ENCODE measurements at places on chromosomes 3 and 15.

DNA sequence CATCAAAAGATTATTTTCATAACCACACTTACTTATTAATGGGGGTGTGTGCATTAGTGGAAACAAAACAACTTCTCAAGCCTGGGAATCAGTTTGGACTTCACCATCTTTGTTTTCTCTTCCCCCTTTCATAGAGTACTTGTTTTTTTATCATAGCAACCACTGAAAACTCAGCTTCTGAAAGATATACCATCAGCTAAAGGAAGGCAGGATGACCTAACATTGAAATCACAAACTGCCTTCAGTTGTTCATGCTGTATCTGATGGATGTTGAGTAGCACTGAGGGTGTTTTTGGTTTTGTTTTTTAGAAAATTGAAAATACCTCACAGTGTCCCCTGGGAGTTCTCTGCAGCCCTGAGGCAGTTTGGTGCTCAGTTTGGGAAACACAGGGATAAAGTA is 46.5 kb downstream of the NEK10 start:
- H3K4me3 ChIP-seq: no peak overlapping the region
- H3K27ac ChIP-seq: no peak overlapping the region
- H3K4me1 ChIP-seq: no peaks in the 10 kb centered on the region
- DNase-seq: no peak
- no peaks in the 10 kb centered on the region for H3K36me3 ChIP-seq
- H3K27me3 ChIP-seq: no peaks in the 10 kb centered on the region

DNA sequence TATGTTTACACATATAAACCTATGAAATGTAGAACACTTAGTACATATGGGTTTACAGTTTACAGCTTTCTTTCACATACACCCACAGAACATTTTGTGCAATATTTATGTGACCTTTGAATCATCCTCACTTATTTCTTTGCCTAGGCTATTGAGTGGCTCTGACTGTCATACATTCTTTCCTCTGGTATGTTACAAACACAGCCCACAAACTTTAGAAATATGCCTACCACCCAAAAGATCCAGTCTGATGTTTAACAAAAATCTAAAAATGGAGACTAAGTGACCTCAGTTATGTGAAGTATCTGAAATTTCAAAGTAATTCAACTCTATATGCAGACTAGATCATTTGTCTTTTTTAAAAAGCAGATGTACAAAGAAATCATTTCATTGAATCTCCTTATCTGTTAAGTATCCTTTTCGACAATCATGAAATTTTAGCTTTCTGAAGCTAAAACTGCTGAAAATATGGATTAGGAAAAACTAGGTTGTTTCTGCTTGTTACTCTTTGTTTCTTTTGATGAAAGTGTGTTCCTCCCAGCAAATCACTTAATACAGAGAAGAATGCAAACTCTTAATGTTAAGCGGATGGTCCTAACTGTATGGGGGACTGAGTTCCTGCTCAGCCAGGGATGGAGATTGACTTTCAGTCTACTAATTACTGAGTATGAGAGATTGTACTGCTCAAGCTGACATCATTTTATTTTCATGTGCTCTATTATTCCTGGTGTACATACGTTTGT is 27.7 kb downstream of the CCDC54 start:
- no peaks in the 10 kb centered on the region for H3K27me3 ChIP-seq
- no peak for DNase-seq
- no peak overlapping the region for H3K27ac ChIP-seq
- no peak overlapping the region for H3K4me3 ChIP-seq
- no peaks in the 10 kb centered on the region for H3K36me3 ChIP-seq
- no peaks in the 10 kb centered on the region for H3K4me1 ChIP-seq

- H3K36me3 ChIP-seq: no peaks in the 10 kb centered on the region
- no peaks in the 10 kb centered on the region for H3K27me3 ChIP-seq
- no peaks in the 10 kb centered on the region for H3K4me1 ChIP-seq
- DNase-seq: no peak
These were observed 34.6 kb upstream of the GPR149 start for GRCh38 chr3:154464440-154465190.

DNA sequence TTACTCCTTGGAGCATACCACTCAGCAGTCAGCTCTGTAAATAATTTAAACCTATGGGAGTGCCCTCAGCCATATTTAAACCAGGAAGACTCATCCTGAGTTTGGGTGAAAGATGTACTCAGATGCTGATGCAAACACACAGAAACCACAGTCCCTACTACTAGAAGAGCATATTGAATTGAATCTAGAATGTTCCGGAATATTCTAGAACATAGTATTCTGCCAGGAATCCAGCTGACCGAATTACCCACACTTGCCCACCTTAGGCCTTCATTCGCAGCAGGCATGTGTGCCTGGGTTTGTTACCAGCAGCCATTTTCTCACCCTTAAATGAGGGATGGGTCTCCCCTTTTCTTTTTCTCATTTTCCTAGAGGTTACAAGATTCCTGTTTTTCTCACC is 202.4 kb upstream of the ICE2 start:
- no peak overlapping the region for H3K27ac ChIP-seq
- H3K27me3 ChIP-seq: no peaks in the 10 kb centered on the region
- peaks cover 3% of the 10 kb centered on the region for H3K4me1 ChIP-seq
- H3K4me3 ChIP-seq: no peak overlapping the region

- H3K4me3 ChIP-seq: no peak overlapping the region
- H3K4me1 ChIP-seq: no peaks in the 10 kb centered on the region
- H3K27me3 ChIP-seq: peaks cover 6% of the 10 kb centered on the region
These were observed 42.5 kb downstream of the CHCHD4 start for GRCh38 chr3:14082108-14082657.

- H3K27me3 ChIP-seq: no peaks in the 10 kb centered on the region
- DNase-seq: no peak
- no peak overlapping the region for H3K4me3 ChIP-seq
- H3K4me1 ChIP-seq: peaks cover 7% of the 10 kb centered on the region
These were observed 327.4 kb downstream of the EPHA3 start for GRCh38 chr3:89434621-89435380.

DNA sequence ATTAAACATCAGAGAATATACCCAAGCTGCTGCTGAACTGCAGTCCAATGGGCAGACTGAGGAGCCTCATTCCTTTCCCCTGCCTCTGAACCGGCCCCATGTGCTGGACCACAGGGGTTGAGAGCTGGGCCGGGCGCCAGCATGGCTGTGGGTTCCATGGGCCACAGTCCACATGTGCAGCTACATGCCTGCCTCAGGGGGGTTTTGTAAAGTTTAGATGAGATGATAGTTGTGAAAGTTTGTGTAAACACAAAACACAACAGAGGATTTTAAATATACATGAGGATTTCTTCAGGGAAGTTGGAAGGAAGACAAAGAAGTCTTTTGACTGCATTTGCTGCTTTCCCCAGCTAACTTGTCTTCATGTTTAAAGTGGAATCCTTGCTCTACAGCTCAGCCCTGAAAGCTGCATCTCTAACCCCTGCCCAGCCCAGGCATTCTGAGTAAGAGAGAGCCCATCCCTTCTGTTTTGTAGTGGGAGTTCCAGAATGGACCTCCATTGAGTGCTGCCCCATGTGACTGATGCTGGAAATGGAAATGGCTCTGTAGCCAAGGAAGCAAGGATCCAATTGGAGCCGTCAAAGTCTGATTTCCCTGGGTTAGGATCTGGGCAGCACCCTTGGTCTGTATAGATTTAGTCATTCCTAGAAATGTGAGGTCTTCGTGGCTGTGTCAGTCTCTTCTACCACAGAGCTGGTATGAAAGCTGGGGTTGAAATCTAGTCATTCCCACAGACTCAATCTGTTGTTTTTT is 17.5 kb downstream of the SLC12A8 start:
- no peak for DNase-seq
- no peaks in the 10 kb centered on the region for H3K27me3 ChIP-seq
- H3K36me3 ChIP-seq: no peaks in the 10 kb centered on the region
- H3K4me1 ChIP-seq: peaks cover 7% of the 10 kb centered on the region
- H3K27ac ChIP-seq: no peak overlapping the region
- H3K4me3 ChIP-seq: no peak overlapping the region

GRCh38 chr3:78906245-78906644 is 861.6 kb downstream of the ROBO1 start:
- H3K27me3 ChIP-seq: no peaks in the 10 kb centered on the region
- peaks cover 3% of the 10 kb centered on the region for H3K36me3 ChIP-seq
- no peak overlapping the region for H3K4me3 ChIP-seq
- H3K27ac ChIP-seq: no peak overlapping the region
- no peak for DNase-seq

DNA sequence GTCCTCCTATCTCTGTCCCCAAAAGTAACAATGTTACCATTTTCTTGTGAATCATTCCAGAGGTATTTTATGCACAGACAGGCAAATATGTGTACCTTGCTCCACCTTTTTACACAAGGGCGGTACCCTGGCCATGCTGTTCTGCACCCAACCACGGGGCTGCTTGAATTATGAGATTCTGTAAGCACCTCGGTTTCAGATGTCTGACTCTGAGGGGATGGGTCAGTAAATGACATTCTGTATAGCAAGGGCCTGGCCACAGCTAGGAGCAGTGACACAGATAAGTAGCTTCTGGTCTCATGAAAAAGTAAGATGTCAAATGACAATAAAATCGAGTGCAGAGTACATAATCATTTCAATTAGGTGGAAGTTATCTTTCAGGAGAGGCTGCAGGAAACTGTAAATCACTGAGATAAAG is 30.4 kb upstream of the FLNB start:
- no peak overlapping the region for H3K4me3 ChIP-seq
- H3K36me3 ChIP-seq: no peaks in the 10 kb centered on the region
- H3K27ac ChIP-seq: no peak overlapping the region
- peaks cover 11% of the 10 kb centered on the region for H3K4me1 ChIP-seq
- no peaks in the 10 kb centered on the region for H3K27me3 ChIP-seq

All from neural crest cell (in vitro differentiated cells).